CD4-positive, alpha-beta T cell treated with Interleukin-10 for 1 hour (primary cell): ENCODE measurements at places on chromosomes 16 and 17.

- no peak for DNase-seq
Observed at GRCh38 chr16:333406-334094, 19.0 kb downstream of the AXIN1 start.

DNA sequence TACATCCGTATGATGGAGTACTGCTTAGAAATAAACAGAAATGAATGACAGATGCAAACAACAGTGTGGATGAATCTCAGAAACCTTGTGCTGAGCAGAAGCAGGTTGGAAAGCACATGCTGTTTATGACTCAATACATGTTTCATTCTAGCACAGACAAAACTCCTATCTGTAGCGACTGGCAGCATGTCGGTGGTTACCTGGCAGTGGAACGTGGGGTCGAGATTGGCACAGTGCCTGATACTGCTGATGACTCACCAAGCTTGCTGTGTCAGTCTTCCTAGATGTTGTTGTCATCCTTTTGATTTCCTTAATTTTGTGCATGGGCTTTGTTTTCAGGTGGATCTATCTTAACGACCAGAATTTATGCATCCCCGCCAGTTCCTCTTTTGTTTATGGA lies 62.1 kb downstream of the GAN start:
- DNase-seq = no peak

GRCh38 chr17:80850817-80851216 lies 140.8 kb upstream of the CHMP6 start:
- DNase-seq = no peak

GRCh38 chr16:9741776-9742175 lies 440.5 kb downstream of the GRIN2A start:
- DNase-seq = no peak

GRCh38 chr16:56576585-56577299 lies 11.9 kb downstream of the MT4 start:
- peak; percentile 89 for DNase-seq

DNA sequence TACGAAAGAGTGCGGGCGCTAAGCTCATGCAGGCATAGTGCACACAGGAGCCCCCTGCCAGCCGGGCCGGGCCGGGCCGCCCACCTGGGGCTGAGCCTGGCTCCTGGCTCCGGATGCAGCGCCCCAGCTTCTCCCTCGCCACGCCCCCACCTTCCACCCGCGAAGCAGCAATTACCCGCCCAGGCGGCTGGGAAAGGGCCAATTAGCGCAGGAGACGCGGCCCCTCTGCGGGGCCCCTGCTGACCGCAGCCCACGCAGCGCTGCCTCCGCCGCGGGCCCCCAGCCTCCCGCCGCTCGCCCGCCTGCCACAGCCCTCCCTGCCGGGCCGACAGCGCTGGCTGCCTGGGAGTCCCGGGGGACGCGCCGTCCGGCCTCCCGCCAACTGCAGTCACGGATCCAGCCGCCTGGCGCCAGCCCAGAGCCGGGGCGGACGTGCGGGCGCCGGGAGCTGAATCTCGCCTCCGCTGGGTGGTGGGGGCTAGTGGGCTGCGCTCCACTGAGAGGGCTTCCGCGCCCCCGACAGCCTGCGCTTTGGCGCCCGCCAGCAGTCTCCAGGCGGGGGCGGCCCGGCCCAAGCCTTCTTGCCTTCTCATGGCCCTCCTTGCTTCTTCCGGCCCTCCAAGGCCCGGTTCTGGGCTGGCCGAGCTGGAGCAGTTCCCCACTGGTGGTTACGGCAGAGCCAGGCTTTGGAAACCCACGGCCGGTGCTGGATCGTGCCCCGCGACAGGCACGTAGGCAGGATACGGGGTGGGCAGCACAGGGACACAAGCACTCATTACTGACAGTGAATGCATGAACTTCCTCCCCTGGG lies 14.9 kb upstream of the CBFB start:
- DNase-seq = peak; percentile 73

DNA sequence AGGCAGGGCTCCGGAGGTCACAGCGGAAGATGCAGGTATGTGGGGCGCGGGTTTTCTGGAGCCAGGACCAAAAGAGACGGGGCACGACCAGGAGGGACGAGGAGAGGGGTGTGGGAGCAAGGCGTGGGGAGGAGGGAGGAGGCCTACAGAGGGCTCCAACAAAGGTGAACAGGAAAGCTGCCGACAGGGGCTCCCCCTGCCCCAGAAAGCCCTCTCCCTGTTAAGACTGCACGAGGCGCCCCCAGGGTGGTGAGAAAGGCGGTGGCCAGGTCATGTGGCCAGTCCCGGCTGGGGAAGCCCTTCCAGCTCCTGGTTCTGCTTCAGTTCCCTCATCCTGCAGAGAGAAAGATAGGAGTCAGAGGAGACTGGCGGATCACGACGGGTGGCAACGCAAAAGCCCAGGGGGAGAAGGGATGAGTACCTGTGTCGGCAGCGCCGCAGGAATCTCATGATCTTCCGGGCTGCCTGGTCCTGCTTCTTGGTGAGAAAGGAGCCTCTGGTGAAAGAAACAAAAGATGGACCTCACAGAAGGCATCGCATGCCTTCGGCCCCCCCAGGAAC lies 949 bp upstream of the SPAG7 start:
- DNase-seq = no peak
